ENCODE measurements at places on chromosomes 1 and 21.
A peak's percentile ranks its signal among the peaks of the same experiment; 100 is the strongest.

DNA sequence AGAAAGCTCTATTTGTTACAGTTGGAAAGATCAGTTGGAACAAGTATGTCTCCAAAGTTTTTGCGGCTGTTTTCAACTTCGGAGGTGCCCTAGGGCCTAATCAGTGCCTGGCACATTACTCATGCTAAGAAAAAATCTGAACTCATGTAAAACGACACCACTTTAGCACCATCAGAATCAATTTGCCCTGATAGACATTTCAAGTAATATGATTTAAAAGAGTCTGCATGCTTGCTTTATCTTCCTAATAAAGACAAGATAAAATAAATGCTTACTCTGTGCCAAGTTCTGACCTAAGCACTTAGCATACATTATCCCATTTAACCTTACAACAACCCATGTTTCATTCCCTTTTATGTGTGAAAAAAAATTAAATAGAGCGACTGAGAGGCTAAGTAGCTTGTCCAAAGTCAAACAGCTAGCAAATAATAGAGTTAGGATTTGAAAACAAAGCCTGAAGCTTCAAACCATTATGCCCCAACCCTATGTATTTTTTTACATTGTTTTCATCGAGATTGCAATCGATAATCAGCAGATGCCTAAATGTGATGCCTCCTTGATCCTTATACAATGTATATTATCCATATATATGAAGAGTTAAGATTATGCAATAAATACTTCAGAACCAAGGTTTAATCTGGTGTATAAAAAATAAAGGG is 91.3 kb downstream of the DENND1B start:
- DNase-seq = no peak

GRCh38 chr1:238487931-238488330 is 597.2 kb upstream of the ZP4 start:
- DNase-seq = no peak

DNA sequence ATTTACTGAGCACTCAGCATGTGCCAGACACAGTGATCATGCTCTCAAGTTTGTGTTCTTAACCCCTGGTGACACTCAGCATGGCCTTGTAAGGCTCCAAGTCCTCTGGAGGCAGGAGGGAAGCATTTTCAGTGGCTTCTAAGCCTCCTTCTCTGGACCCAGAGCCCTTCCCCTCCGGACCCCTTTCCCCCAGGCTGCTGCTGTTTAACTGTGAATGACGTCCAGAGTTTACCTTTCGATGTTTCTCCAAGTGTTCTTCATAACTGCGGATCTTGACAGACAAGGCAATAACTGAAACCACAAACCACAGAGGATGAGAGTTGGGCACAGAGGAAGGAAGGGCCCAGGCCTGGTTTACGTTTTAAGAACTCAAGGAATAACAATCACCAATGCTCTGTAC is 6.5 kb downstream of the MRPS15 start:
- DNase-seq = no peak

- peak; percentile 96 for DNase-seq
Measured at GRCh38 chr1:225921734-225922709, 2.0 kb downstream of the PYCR2 start.

- no peak for DNase-seq
Measured at GRCh38 chr1:63693944-63694571, 79.8 kb upstream of the ROR1 start.

DNA sequence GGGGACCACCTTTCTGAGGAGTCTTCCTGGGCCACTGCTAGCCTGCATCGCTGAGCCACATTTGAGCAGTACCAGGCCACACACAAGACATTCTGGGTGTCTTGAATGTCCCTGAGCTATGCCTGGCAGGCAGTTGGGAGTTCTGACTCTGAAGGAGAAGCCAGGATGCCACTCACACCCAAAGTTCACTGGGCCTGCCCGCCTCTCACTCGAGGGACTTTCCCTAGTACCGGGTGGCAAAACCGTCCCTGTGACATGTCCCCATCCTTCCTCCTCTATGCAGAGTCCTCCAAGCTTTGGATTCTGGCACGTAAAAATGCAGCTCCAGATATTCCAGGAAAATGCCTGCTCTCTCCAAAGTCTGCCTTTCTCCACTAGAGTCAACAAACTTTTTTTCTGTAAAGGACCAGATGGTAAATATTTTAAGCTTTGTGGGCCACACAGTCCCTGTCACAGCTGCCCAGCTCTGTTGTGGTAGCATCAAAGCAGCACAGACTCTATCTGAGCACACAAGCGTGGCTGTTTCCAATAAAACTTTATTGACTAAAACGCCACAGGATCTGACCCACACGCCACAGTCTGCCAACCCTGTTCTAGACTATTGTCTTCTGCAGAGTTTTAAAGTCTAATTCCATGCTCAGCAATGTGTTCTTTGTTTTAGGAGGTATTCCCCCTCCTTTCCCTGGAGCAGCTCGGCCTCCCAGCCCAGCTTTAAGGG is 19.2 kb upstream of the GUCA2B start:
- no peak for DNase-seq

DNA sequence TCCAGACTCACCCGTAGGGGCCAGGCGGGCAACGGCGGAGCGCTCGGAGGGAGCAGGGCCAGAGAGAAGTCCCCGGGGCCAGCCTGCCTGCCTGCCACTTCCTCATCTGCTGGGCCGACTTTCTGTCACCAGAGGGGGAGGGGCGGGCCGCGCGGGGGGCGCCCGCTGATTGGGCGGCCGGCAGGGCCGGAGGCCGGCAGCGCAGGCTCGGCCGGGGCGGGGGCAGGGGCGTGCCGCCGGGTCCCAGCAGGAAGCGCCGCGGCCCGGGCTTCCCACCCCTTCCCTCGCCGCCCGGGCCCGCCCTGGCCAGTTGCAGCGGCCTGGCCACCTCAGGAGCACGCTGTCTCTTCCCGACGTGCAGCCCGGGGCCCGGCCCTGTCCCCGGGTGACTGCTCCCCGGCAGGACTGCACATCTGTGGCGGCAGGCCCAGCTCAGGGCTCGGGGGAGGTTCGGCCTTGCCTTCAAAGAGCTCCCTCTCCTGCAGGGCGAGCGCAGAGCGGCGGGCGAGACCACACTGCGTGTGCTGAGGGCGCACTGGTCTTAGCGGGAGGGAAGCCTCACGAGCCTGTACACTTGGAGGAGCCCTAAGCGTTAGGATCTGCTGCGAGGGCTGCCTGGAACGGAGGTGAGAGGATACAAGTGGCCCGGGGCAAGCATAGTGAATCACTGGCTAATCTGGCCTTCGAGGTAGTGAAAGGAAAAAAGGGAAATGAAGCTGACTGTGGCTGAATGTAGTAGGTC is at the start of gene ELOVL1:
Gene ELOVL1 (minus strand): TSS at position 108 of the 742 bp plus-strand sequence. CDS start 2,402 bp downstream, outside the sequence.
- no peak for DNase-seq

- DNase-seq = no peak
Measured at GRCh38 chr1:8211251-8211882, 106.5 kb upstream of the SLC45A1 start.

GRCh38 chr1:19668888-19669287 is 4.2 kb downstream of the HTR6 start:
- DNase-seq = no peak

DNA sequence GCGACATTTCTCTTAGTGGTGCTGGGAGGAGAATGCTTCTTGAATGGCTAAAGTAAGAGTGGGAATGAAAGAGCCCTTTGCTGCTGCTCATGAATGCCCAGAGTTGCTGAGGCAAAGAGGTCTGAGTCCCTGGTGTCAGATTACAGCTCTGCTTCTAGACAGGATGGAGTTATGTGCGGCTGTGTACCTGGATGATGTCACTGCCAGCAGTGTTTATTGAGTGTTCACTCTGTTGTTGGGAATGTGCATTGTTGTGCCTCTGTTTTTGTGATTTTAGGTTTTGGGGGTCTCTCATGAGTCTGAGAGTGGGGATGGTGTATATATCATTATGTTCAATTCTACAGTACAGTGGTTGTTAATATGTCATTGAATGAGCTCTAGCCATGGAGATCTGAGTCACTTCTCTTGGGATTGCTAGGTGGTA is 2.7 kb downstream of the CDC14A start:
- DNase-seq = no peak

DNA sequence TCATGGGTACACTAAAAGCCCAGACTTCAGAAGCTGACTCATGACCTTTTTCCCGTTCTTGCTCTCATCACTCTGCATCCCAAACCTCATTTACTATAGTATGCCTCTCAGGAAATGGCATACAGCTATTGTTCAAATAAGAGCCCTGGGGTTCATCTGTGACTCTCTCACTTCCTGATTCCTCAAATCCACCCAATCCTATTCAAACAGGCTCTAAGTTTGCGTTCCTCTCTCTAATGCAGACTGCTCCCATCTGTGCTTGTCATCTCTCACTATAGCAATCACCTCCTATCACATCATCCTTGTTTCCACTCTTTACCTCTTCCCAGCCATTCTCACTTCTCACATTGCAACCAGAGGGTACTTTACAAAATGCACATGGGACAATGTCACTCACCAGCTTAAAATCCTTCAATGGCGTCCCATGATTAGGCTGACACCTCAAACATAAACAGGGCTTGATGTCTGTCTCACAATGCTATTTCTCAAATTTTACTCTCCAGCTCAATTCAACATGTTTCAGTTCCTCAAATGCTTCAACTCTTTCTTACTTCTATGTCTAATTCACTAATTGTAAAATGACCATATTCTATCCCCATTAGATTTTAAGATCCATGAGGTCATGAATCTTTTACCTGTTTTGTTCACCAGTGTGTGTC is 408.4 kb downstream of the NTNG1 start:
- no peak for DNase-seq

DNA sequence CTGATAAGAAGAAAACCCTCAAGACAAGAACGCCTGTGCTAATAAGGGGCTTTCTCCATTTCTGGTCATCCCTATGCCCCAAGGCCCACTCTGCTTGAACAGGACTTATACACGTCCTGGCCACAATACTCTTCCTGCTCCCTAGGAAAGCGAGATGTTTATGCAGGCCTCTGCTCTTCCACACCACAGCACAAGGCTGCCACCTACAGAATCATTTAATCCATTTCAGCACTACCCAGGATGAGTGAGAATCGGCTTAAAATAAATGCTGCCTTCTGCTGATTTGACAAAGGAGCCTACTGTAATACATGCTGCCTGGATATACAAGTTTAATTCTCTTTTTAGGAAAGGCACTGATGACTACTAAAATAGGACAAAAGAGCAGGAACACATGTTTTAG is 29.4 kb downstream of the FRRS1 start:
- no peak for DNase-seq

DNA sequence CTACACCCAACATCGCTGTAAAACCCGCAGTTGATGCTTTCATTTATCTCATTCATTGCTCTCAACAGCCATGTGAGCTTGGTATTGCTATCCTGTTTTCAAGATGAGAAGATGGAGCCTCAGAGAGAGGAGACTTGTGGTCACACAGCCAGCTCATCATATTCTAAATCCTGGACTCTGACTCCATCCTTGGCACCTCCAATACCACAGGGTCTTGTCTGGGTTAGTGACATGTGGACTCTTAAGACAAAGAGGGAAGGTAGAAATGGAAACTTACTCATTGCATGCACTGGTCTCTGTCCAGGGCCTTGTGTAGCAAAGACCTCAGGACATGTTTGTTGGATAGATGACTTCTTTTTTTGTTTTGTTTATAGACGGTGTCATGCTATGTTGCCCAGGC is 7.0 kb upstream of the RNF19B start:
- no peak for DNase-seq

DNA sequence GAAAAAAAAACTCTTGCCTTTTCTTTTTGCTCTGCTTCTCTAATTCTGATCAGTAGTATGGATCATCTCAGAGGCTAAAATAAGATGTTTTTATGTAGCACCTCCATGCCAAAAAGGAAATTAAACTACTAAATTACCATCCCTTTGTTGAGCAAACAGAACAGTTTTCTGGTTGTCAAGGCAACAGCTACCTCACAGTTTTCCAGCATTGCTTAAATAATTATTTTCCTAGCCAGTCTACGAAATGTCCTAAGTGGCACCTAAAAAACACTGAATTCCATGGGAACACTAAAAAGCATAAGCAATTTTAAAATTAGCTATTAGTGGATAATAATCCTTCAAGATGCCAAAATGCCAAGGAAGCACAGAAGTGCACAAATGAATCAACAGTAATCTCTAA is 61.7 kb downstream of the ARID4B start:
- DNase-seq = no peak

DNA sequence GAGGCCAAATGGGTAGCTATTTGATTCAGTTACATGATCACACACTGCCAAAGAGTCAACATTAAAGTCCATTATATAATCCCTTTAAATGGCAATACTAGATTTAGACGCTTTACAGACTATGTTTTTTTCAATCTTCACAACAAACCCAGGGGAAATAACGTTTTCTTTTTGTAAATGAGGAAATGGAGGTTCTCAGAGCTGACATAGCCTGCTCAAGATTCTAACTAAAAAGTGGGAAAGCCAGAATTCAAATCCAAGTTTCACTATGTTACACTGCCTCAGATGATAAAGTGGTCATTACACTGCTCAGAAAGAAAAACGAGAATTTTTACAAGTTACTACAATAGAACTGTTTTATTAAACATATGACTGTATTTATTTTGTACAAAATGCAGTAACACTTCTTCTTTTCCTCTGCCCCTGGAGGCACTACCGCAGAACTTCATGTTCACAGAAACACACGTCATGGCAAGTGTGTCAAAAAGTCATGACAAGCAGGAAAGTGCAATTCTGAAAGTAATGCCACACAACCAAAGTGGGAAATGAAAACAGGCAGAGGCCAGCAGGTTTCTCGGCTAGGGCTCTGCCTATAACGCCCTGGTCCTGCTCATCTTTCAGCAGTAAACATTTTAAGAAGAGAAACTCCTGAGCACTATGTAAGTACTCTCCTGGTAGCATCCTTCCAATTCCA is 19.0 kb downstream of the THEMIS2 start:
- DNase-seq = no peak

DNA sequence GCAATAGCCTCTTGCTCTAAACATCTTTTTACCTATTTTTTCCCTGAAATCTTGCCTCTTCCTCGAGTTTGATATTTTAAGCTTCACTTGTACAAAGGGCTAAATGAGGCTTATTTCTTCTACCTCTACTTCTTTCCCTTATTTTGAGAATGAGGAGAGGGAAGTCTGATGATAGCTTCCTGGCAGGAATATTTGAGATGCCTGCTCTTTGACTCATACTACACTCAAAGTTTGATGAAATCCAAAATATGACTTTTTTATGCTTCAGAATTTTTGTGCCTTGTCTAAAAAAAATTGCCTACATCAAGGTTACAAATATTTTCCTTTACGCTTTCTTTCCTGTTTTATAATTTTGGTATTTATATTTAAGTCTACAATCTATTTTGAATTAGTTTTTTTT is 624.4 kb upstream of the PLXNA2 start:
- no peak for DNase-seq

GRCh38 chr1:34907487-34908090 is 21.9 kb downstream of the DLGAP3 start:
- DNase-seq = no peak

GRCh38 chr1:40386359-40386723 is 12.8 kb downstream of the SMAP2 start:
- DNase-seq = no peak

Data from keratinocyte (primary cell).